ENCODE measurements at places on chromosomes 1 and 21.

DNA sequence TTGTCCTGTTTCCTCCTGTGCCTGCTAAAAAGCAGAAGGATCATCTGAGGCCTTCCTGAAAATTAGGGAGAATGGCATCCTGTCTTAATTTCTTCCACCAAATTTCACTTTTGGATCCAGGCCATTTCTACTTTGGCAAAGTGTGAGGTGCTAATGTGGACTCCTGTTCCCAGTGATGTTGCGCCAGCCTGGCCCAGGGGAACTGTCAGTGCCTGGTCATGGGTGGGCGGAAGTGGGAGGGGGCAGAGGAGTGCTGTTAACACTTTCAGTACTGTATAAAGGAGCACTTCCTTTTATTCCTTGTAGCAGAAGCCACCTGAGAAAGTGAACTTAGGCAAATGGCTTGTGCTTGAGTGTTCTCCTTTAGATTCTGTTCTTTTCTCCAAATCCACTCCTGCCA is 19.9 kb downstream of the ELAPOR1 start:
- no peak for DNase-seq

GRCh38 chr21:36433059-36433709 is 46.7 kb downstream of the CLDN14 start:
- no peak for DNase-seq

GRCh38 chr1:19163261-19163660 is 46.8 kb downstream of the UBR4 start:
- no peak for DNase-seq

- DNase-seq, result no peak
Measured at GRCh38 chr1:31505911-31506497, 70.3 kb upstream of the TINAGL1 start.

DNA sequence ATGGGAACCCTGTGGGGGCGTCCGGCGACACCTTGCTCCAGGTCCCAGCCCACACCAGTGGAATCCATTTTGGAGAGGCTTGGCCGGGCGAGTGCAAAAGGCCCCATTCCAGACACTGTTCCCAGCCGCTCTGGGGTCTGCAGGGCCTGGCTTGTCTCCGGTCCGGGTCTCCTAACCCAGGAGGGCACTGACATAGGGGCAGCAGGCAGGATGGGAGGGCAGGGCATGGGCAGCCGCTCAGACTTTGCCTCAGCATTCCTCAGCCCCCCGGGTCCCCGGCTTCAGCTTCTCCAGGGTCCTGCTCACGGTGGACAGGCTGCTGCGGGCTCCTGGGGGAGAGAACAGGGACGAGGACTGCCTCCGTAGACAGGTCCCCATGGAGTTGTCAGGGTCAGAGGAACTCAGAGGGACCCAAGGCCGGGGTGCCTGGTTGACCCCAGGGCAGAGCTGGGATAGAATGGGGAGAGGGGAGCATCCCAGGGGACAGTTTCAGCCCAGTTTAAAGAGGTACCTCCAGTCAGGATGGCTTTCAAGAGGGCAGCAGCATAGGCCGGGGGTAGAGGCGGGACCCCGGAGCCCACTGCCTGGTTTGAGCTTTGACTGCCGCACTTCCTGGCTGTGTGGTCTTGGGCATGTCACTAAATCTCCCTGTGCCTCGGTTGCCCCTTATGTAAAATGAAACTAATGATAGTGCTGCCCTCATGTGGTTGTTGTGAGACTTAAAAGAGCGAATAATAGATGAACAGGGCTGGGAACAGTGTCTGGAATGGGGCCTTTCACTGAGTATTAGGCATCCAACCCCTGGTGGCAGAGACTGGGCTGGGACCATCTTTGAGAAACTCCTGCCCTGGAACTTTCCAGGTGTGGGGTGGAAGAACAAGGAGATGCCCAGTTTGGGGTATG is 3.7 kb downstream of the KNCN start:
- peak; percentile 35 for DNase-seq

GRCh38 chr1:107450899-107451664 is 310.2 kb downstream of the NTNG1 start:
- no peak for DNase-seq

- no peak for DNase-seq
Measured at GRCh38 chr1:98327220-98327861, 334.2 kb upstream of the SNX7 start.

DNA sequence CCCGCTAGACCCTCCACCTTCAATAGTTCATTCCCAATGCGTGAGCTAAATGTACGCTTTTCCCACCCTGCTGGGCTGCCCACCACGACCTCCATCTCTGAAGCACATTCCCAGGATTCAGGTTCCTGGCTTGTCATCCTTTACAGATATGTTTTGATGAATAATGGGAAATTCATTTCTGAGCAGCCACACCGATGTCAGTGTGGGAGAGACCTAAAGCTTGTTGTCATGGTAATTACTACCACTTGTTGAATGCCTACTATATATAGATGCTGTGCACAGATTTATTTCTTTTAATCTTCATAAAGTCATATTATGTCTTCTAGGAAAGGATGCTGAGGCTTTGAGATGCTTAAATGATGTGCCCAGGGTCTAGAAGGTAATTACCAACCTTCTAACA is 8.0 kb downstream of the RCSD1 start:
- no peak for DNase-seq

- DNase-seq, result no peak
Measured at GRCh38 chr1:17880449-17880848, 125.3 kb downstream of the ACTL8 start.

GRCh38 chr1:86175756-86176155 is 19.2 kb upstream of the COL24A1 start:
- DNase-seq, result no peak

- DNase-seq, result peak; percentile 20
Measured at GRCh38 chr1:32754317-32755097, 51.9 kb upstream of the SYNC start.
